Kidney (tissue), 22 donors: ENCODE measurements at places on chromosomes 5 and 9.

DNA sequence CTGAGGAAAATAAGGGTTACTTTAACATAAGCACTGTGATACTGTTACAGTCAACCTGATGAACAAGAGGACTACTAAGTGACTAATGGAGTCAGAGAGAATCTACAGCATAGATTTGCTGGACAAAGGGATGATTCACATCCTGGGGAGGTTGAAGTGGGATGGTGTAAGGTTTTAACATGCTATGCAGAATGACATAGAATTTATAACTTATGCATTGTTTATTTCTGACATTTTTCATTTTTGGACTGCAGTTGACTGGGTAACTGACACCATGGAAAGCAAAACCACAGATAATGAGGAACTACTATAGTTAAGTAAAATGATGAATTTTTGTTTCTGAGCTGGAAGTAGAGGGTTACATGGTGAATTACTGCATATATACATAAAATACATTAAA, 389.2 kb downstream of the MAT2B start:
- no peak overlapping the region for H3K4me3 ChIP-seq
- H3K36me3 ChIP-seq: no peaks in the 10 kb centered on the region
- H3K27me3 ChIP-seq: no peaks in the 10 kb centered on the region

DNA sequence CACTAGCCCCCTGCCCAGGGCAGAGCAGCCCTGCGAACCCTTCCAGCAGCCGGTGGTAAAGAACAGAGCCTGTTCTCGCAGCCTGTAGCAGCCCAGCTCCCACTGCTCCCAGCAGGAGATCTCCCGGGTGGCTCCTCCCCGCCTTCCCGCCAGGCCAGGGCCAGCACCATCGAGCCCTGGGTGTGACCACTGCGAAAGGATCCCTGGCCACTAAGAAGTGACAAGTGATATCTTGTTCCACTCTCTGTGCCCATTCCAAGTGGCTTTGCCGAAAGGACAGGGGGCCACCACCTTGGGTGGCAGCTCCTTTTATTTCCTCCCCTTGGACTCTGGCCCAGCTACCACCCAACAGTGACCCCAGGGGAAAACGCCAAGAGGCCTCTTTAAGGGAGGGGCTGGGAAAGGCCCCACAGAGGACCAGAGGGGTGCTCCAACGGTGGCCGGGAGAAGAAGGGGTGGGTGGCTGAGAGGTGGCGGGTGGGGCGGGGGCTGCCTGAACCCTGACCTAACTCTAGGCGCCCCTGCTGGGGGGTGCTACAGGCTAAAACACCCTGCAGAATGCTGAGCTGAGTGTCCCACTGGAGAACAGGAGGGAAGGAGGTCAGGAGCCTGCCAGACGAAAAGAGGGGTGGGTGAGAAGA, 1.6 kb downstream of the NACC2 start:
- H3K4me3 ChIP-seq: peak overlapping the region; percentile 65
- peak; percentile 35 for DNase-seq
- no peaks in the 10 kb centered on the region for H3K27me3 ChIP-seq

GRCh38 chr9:26325444-26325829, 567.2 kb downstream of the CAAP1 start:
- no peak overlapping the region for H3K4me3 ChIP-seq
- no peaks in the 10 kb centered on the region for H3K4me1 ChIP-seq
- H3K27ac ChIP-seq: no peak overlapping the region
- DNase-seq: no peak
- H3K36me3 ChIP-seq: no peaks in the 10 kb centered on the region

DNA sequence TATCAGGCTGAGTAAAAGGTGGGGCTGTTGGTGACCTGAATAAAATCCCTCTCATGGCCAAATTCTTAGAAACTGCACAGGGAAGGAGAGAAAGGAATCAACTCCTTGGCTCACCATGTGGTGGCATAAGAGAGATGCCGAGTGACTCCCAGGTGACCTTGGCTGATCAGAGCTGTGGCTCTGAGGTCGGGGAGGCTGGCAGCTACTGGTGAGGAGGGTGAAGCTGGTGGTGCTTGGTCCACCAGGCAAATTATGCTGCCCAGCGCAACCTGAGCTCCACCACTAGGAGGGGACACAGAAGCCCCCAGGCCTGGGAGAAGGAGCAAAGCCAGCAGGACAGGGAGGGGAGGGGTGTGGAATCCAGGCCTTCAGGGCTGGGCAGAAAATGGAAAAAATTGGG, 111.2 kb upstream of the IL12B start:
- no peak overlapping the region for H3K4me3 ChIP-seq
- H3K36me3 ChIP-seq: no peaks in the 10 kb centered on the region
- no peaks in the 10 kb centered on the region for H3K27me3 ChIP-seq
- no peaks in the 10 kb centered on the region for H3K4me1 ChIP-seq

DNA sequence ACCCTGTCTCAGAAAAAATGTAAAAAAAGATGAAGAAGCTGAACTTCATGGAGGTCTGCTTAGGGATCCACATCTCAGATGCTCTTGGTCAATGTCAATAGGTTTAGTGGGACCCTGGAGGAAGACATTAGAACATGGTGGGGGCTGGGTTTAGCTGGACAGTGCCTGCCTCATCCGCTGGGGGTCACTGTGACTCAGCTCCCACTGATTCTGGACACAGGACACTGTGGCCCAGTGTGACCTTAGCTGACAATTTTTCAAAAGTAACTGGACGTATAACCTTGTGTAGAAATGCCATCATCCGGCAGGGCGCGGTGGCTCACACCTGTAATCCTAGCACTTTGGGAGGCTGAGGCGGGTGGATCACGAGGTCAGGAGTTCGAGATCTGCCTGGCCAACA, 7.3 kb upstream of the HNRNPAB start:
- H3K27me3 ChIP-seq: no peaks in the 10 kb centered on the region
- no peak overlapping the region for H3K4me3 ChIP-seq
- DNase-seq: no peak
- H3K4me1 ChIP-seq: no peaks in the 10 kb centered on the region

DNA sequence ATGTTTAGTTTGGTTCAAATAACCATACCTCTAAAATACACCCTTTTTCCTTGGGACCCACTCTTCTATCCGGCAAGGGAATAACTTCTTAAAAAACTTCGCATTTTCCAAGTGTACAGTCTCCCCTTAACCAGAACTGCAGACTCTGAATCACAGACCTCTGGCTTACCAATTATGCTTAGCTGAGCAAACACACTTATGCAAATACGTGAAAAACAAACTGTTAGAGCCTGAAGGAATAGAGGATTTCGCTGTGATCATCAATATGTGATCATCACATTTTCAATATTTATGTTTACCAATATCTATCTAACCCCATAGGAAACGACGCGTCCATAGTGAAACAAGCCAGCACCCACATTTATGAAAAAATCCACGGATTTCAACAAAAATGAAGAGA, 1.3 kb downstream of the LPAR1 start:
- H3K27me3 ChIP-seq: no peaks in the 10 kb centered on the region
- no peaks in the 10 kb centered on the region for H3K4me1 ChIP-seq
- DNase-seq: no peak
- H3K27ac ChIP-seq: peak overlapping the region; percentile 73
- no peaks in the 10 kb centered on the region for H3K36me3 ChIP-seq

- H3K4me1 ChIP-seq: no peaks in the 10 kb centered on the region
- no peak overlapping the region for H3K27ac ChIP-seq
Measured at GRCh38 chr9:133057006-133057405, 4.8 kb upstream of the CEL start.

- DNase-seq: no peak
- no peaks in the 10 kb centered on the region for H3K27me3 ChIP-seq
- H3K27ac ChIP-seq: no peak overlapping the region
Measured at GRCh38 chr5:176579323-176579722, 30.2 kb downstream of the CDHR2 start.

DNA sequence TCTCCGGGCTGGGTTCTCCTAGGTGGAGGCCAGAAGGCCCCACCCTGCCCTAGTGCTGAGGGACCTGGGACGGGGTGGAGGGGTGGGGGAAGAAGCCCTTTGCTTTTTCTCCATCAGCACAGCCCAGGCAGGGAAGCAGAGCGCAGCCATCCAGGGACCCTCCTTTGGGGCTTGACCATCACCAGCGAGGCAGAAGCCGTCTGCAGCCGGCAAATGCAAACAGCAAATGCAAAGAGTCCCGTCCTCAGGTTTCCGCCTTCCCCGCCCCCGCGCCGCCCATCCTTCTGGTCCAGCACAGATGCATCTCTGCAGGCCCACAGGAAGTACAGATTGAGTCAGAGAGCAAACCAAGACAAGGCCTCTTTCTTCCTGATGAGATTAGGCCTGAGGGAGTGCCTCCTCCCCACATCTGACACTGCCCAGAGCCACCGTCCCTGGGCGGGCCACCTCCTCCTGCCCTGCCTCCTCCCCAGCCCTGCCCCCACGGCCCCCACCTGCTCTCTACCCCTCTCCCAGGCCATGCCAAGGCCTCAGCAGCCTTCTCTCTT, 23.4 kb downstream of the CORO2A start:
- peak; percentile 59 for DNase-seq
- no peaks in the 10 kb centered on the region for H3K4me1 ChIP-seq
- H3K27ac ChIP-seq: no peak overlapping the region
- no peaks in the 10 kb centered on the region for H3K36me3 ChIP-seq

- no peak overlapping the region for H3K27ac ChIP-seq
- H3K4me1 ChIP-seq: no peaks in the 10 kb centered on the region
- H3K36me3 ChIP-seq: no peaks in the 10 kb centered on the region
- no peak for DNase-seq
Measured at GRCh38 chr5:116686438-116686837, 111.8 kb upstream of the SEMA6A start.

GRCh38 chr5:63081402-63081801, 502.8 kb downstream of the LRRC70 start:
- H3K4me3 ChIP-seq: no peak overlapping the region
- no peaks in the 10 kb centered on the region for H3K36me3 ChIP-seq
- no peaks in the 10 kb centered on the region for H3K27me3 ChIP-seq
- H3K4me1 ChIP-seq: no peaks in the 10 kb centered on the region
